IMR-90 (cell line): ENCODE measurements at places on chromosomes 13 and 19. TPM values are rescaled to one million over a fixed set of nuclear protein-coding genes. Genes with fewer than 3 reads are reported as not detected.

DNA sequence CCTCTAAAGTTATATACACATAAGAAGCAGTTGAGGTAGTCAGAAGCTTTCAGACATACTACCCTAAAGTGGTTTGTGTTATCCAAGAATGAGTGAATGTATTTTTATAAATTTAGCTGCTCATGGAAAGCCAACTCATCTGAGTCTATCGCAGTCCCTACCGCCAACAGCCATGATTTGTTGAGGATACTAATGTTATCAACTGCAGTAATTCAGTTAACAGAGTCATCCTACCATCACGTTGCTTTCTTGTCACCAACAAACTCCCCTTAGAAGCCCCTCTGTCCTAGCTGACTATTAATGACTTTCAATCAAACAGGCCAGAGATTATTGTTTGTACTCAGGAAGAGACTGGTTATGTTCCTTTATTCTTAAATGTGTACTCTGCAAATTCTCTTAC lies 169.9 kb downstream of the DCT start:
- no peak overlapping the region for H3K4me3 ChIP-seq
- H3K27me3 ChIP-seq: no peaks in the 10 kb centered on the region
- no peak overlapping the region for H3K27ac ChIP-seq
- no peaks in the 10 kb centered on the region for H3K36me3 ChIP-seq

GRCh38 chr19:11814700-11815035 lies 595 bp downstream of the ZNF440 start:
- peaks cover 4% of the 10 kb centered on the region; the same call in 1 of the 2 replicates for H3K36me3 ChIP-seq
- no peaks in the 10 kb centered on the region for H3K27me3 ChIP-seq
- peak; percentile 29 for DNase-seq
- H3K4me3 ChIP-seq: peak overlapping the region; percentile 86
- H3K27ac ChIP-seq: peak overlapping the region; percentile 89; the same call in 1 of the 2 replicates

DNA sequence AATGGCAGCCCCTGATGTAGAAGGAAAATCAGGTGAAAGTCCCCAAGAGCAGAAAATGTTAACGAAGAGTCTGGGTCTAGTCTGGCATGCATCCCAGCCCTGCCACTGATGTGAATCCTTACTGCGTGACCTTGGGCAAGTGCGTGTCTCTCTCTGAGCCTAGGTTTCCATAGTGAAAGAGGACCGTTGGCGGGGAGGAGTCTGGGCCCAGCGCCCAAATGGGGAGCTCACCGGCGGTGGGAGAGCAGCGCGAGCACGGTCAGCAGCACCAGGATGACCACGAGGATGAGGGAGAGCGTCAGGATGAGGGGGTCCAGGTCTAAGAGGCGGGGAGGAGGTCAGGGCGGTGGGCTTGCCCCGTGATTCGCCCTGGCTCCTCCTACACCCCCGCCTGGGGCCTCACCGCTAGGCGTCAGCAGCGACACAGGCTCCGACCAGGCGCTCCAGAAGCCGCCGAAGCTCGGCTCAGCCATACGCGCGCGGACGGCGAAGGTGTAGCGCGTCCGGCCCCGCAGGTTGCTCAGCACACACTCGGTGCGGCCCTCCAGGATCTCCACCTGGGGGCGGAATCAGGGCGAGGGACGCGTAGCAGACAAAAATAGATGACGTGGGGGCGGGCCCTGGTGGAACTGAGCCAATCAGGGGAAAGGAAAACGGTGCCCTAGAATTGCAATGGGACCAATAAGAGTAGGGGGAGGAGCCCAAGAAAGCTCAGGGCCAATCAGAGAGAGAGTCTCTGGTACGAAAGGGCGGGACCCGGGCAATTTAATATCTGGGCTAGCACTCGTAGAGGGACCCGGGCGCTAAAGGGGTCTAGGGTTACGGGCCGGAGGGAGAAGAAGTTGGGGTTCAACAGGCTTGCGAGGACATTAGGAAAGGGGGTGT lies 3.2 kb downstream of the EPOR start:
- peak overlapping the region; percentile 62 for H3K27ac ChIP-seq
- no peaks in the 10 kb centered on the region; the same call in 1 of the 2 replicates for H3K27me3 ChIP-seq
- no peaks in the 10 kb centered on the region for H3K36me3 ChIP-seq
- DNase-seq: peak; percentile 93

- H3K4me3 ChIP-seq: no peak overlapping the region
- H3K4me1 ChIP-seq: no peaks in the 10 kb centered on the region
- H3K36me3 ChIP-seq: no peaks in the 10 kb centered on the region
- no peak for DNase-seq
- H3K27me3 ChIP-seq: peaks cover 5% of the 10 kb centered on the region; the same call in 1 of the 2 replicates
- no peak overlapping the region for H3K27ac ChIP-seq
Measured at GRCh38 chr13:77397636-77398035, 70.7 kb upstream of the MYCBP2 start.

GRCh38 chr13:26980099-26981031 lies 191.2 kb downstream of the USP12 start:
- peaks cover 18% of the 10 kb centered on the region for H3K4me1 ChIP-seq
- H3K27me3 ChIP-seq: no peaks in the 10 kb centered on the region
- no peak overlapping the region for H3K27ac ChIP-seq
- no peak for DNase-seq
- no peaks in the 10 kb centered on the region for H3K36me3 ChIP-seq

GRCh38 chr19:40472516-40472915 lies 5.7 kb downstream of the SPTBN4 start:
- H3K27me3 ChIP-seq: peaks cover 2% of the 10 kb centered on the region; the same call in 1 of the 2 replicates
- H3K36me3 ChIP-seq: no peaks in the 10 kb centered on the region
- no peak for DNase-seq
- no peaks in the 10 kb centered on the region for H3K4me1 ChIP-seq
- H3K4me3 ChIP-seq: no peak overlapping the region
- no peak overlapping the region for H3K27ac ChIP-seq

GRCh38 chr19:10907925-10908324 lies 20.5 kb downstream of the YIPF2 start:
- H3K4me1 ChIP-seq: no peaks in the 10 kb centered on the region
- DNase-seq: no peak
- no peak overlapping the region for H3K4me3 ChIP-seq
- H3K36me3 ChIP-seq: peaks cover 41% of the 10 kb centered on the region

- H3K27me3 ChIP-seq: peaks cover 59% of the 10 kb centered on the region
- no peaks in the 10 kb centered on the region for H3K4me1 ChIP-seq
- no peak for DNase-seq
- no peak overlapping the region for H3K4me3 ChIP-seq
- H3K27ac ChIP-seq: no peak overlapping the region
- no peaks in the 10 kb centered on the region for H3K36me3 ChIP-seq
Measured at GRCh38 chr19:35863018-35863417, 5.4 kb upstream of the APLP1 start.

- no peak for DNase-seq
- no peak overlapping the region for H3K27ac ChIP-seq
- H3K4me1 ChIP-seq: peaks cover 2% of the 10 kb centered on the region; the same call in 1 of the 2 replicates
- H3K27me3 ChIP-seq: no peaks in the 10 kb centered on the region
Measured at GRCh38 chr19:38946229-38947010, 15.7 kb downstream of the MRPS12 start.

DNA sequence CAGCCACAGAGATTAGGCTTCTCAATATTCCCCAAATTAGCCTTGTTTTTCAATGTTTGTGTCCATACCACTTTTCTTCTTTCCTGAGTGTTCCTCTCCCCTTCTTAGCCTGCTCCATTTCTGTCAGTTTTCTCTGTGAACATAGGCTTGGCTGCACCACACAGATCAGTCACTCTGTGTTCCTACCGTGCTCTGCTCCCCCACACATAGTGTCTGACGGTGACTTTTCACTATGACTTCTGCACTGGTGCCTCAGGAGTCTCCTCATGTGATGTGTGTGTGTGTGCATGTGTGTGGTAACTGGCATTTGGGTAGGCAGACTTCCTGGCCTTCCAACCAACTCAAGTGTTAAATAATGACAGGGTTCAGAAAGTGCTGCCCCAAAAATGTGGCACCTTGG lies 47.9 kb upstream of the MYCBP2 start:
- no peak overlapping the region for H3K27ac ChIP-seq
- H3K4me3 ChIP-seq: no peak overlapping the region
- no peaks in the 10 kb centered on the region for H3K36me3 ChIP-seq
- H3K27me3 ChIP-seq: no peaks in the 10 kb centered on the region; the same call in 1 of the 2 replicates
- H3K4me1 ChIP-seq: no peaks in the 10 kb centered on the region

DNA sequence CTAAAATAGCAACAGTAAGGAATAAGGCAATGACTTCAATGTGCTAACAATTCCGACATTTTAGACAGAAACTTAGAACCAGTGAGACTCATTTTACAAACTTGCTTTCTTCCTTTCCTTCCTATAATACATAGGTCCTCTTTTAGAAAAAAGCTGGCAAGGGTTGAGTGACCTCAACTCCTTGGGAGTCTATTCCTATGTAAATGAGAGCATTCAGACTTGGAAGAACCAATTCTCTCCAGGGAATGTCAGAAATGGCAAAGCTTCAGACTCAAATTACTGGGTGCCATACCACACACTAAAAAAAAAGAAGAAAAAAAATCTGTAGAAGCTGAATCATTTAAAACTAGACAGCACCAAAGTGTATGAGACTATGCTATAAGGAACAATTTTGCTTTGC lies 1328.2 kb downstream of the OLFM4 start:
- no peaks in the 10 kb centered on the region for H3K27me3 ChIP-seq
- DNase-seq: no peak
- H3K36me3 ChIP-seq: no peaks in the 10 kb centered on the region
- no peaks in the 10 kb centered on the region for H3K4me1 ChIP-seq
- no peak overlapping the region for H3K27ac ChIP-seq

- H3K4me3 ChIP-seq: no peak overlapping the region
- peak; percentile 82 for DNase-seq
- peaks cover 8% of the 10 kb centered on the region; the same call in 1 of the 2 replicates for H3K36me3 ChIP-seq
- no peaks in the 10 kb centered on the region for H3K27me3 ChIP-seq
- peaks cover 1% of the 10 kb centered on the region; the same call in 1 of the 2 replicates for H3K4me1 ChIP-seq
Measured at GRCh38 chr13:100269837-100270236, 180.9 kb downstream of the PCCA start.

DNA sequence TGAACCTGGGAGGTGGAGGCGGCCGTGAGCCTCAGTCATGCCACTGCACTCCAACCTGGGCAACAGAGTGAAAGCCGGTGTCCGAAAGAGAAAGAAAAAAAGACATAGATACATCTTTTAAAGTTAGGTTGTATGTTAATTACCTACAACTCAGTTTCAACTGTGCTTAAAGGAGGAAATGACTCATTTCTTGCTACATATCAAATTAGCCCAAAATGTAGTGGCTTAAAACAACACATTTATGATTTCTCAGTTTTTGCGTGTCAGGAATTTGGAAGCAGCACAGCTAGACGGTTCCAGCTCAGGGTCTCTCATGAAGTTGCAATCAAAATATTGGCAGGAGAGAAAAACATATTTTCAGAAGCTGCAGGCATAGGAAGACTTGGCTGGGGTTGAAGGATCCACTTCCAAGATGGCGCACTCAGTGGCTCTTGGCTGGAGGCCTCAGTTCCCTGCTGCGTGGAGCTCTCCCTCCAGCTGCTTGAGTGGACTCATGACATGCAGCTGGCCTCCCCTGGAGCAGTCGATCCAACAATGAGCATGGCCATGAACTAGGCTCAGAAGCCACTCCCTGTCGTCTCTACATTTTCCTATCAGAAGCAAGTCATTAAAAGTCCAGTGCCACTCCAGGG lies 7.1 kb downstream of the LDLR start:
- no peaks in the 10 kb centered on the region for H3K27me3 ChIP-seq
- H3K36me3 ChIP-seq: peaks cover 19% of the 10 kb centered on the region
- peaks cover 11% of the 10 kb centered on the region for H3K4me1 ChIP-seq
- peak overlapping the region; percentile 78 for H3K27ac ChIP-seq

DNA sequence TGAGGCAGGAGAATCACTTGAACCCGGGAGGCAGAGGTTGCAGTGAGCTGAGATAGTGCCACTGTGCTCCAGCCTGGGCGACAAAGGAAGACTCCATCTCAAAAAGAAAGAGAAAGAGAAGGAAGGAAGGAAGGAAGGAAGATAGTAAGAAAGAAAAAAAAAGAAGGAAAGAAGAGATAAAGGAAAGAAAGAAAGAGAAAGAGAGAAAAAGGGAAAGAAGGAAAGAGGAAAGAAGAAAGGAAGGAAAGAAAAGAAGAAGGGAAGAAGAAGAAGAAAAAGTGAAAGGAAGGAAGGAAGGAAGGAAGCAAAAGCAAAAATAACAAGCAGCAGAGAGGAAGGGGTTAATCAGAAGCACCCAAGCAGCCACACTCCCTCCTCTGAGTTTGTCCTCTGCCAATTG lies 32.1 kb downstream of the NWD1 start:
- no peak for DNase-seq
- H3K27me3 ChIP-seq: peaks cover 1% of the 10 kb centered on the region; the same call in 1 of the 2 replicates
- no peak overlapping the region for H3K27ac ChIP-seq
- no peaks in the 10 kb centered on the region for H3K4me1 ChIP-seq

GRCh38 chr13:78689011-78689410 lies 30.1 kb upstream of the OBI1 start:
- no peaks in the 10 kb centered on the region for H3K27me3 ChIP-seq
- no peaks in the 10 kb centered on the region for H3K4me1 ChIP-seq
- no peak overlapping the region for H3K27ac ChIP-seq
- H3K4me3 ChIP-seq: no peak overlapping the region

- H3K36me3 ChIP-seq: no peaks in the 10 kb centered on the region
- peak; percentile 97 for DNase-seq
- H3K4me1 ChIP-seq: peaks cover 12% of the 10 kb centered on the region
- H3K4me3 ChIP-seq: no peak overlapping the region
- H3K27me3 ChIP-seq: no peaks in the 10 kb centered on the region
Measured at GRCh38 chr13:28329395-28330158, 165.4 kb downstream of the FLT1 start.

DNA sequence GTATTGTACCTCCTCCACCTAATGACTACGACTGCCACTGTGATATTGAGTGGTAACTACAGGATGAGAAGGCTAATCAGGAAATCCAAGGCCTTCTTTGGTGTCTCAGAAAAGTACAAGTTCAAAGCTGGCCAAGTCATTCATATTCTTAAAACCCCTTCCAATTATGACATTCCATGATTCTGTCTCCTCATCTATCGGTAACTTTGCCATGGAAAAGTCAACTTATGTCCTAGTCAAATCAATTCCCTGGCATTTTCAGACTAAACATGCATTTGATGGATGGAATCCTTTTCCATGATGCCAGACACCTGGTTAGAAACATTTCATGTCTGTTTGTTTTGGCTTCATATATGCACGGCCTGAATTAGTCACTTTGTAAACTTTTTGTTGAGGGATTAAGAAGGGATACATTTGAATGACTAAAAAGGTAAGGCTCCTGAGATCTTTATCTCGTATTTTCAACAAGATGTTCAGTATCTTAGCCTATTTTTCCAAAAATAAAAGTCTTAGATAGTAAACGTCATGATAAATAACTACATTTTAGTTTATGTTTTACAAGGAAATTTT lies 186.5 kb downstream of the NHLRC3 start:
- no peak overlapping the region for H3K27ac ChIP-seq
- no peak overlapping the region for H3K4me3 ChIP-seq
- no peaks in the 10 kb centered on the region for H3K4me1 ChIP-seq
- no peak for DNase-seq
- H3K36me3 ChIP-seq: no peaks in the 10 kb centered on the region

- peak; percentile 11 for DNase-seq
- no peak overlapping the region for H3K27ac ChIP-seq
- H3K4me3 ChIP-seq: no peak overlapping the region
- H3K36me3 ChIP-seq: no peaks in the 10 kb centered on the region
- peaks cover 5% of the 10 kb centered on the region for H3K27me3 ChIP-seq
Measured at GRCh38 chr13:106415442-106415841, 120.0 kb downstream of the EFNB2 start.

The ZNF99 gene
- total RNA-seq: not detected in 2 replicates

The ZNF772 gene
- total RNA-seq: 25.6 and 33.0 TPM in 2 replicates

The CILP2 gene
- 0.18 and 0.28 TPM in 2 replicates for total RNA-seq

The NCR1 gene
- not detected in 2 replicates for total RNA-seq

The TPTE2 gene
- total RNA-seq: not detected in 2 replicates

The F10 gene
- total RNA-seq: 7.2 and 9.1 TPM in 2 replicates

The CYP4F2 gene
- total RNA-seq: not detected in 2 replicates
